ENCODE measurements at places on chromosomes 13 and 19. TPM values are rescaled to one million over a fixed set of nuclear protein-coding genes. Genes with fewer than 3 reads are reported as not detected.

The IQCN gene
- 1.8 TPM for total RNA-seq

The CAPS gene
- total RNA-seq, result 6.0 TPM

The ZNF729 gene
- not detected for total RNA-seq

The ZNF579 gene
- 9.3 TPM for total RNA-seq

The GNG7 gene
- total RNA-seq, result 0.15 TPM

The MRI1 gene
- total RNA-seq, result 56.0 TPM

The ACP7 gene
- total RNA-seq, result under 0.01 TPM

The CEACAM20 gene
- not detected for total RNA-seq

Measured in smooth muscle cell of trachea (primary cell).